ENCODE measurements at places on chromosomes 13 and 19.

DNA sequence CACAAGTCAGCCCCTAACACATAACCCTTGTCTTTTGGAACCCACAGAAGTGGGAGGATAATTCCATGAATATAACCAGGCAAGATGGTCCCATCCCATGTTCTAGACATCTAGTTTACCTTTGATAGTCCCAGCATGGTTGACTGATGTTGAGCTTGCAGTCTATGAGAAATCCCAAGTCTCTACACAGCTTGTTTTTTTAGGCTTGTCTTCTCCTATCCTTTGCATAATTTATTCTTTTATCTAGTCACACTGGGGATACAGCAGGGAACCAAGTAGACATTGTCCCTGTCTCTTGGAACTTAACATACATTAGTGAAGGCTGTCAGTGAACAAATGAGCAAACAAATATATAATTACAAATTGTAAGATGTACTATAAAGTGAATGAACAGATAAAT, 19.6 kb upstream of the FRY start:
- no peak for DNase-seq

GRCh38 chr13:25249001-25249543, 38.2 kb downstream of the MTMR6 start:
- DNase-seq = peak; percentile 52

GRCh38 chr13:93775507-93776108, 549.0 kb downstream of the GPC6 start:
- DNase-seq = no peak

DNA sequence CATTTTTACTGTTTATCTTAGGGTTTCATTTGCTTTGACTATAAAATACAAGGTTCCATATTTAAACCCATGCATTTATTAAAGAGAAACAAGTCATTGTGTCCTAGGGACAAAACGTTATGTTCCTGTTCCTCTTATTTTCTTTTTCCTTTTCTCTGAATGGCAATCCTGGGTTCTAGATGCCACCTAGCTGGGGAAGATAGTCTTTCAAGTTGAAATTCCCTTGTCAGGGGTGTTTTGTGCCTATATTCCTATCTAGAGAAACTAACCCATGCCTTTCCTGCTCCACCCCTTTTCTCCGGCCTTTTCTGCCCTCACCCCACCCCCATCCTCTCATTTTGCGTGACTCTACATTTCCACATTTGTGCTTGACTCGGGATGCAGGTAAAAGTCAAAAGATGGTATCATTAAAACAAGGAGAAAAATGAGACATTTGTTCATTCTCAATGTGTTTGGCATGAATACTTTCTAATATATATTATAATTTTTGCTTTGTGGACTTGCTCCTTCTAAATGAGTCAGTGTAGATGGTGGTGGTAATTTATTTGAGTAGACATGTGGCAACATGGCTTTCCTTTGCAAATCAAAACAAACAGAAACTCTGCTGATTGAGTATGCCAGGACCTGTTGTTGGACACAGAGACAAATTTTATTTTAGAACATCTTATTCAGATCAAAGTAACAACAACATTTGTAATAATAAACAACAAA, 26.8 kb upstream of the STARD13 start:
- no peak for DNase-seq

DNA sequence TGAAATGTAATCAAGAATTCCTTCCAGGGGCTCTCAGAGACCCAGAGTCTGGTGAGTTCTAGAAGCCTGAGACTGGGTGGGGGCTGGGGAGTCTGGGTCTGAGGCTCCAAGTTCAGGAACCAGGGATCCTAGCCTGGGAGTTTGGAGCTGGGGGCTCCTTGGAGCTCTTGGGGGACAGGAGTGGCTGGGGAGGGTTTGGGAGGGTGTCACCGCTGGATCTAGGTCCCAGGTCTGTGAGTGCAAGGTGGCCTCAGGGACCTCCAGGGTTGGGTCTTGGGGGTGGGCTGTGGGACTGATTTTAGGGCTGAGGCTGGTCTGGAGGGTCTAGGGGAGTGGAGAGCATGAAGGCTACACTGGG, 1.1 kb downstream of the SYCN start:
- DNase-seq = no peak

- DNase-seq = no peak
Measured at GRCh38 chr19:5268801-5269200, 71.8 kb downstream of the PTPRS start.

GRCh38 chr13:85367887-85368286, 431.3 kb downstream of the SLITRK6 start:
- DNase-seq = no peak

DNA sequence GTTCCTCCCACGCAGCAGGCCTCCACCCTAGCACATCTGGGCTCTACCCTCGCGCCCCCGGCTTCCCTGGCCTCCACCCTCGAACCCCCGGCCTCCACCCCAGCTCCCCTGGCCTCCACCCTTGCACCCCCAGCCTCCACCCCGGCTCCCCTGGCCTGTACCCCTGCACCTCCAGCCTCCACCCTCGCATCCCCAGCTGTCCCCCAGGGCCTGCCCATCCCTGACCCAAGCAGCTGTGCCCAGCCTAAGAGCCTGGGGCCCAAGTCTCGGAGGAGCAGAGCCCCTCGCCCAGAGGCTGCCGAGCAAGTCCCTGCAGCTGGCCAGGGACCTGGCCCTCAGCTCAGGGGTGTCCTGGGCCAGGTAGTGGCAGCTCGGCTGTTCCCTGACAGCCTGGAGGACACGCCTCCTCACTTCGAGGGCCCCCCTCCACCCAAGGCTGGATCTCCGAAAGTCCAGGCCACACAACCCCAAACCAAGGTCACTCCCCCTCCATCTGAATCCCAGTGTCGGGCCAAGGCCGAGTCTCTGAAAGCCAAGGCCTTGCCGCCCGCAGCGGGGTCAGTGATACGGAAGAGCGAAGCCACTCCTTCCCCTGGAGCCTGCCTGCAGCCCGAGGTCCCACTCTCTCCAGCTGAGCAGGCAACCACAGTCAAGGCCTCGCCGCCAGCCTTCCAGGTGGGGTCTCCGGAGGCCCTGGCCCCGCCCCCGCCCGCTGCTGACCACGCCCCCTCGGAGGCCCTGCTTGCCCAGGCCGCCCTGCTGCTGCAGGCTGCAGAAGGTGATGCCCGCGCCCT, 7.9 kb upstream of the ARHGAP33 start:
- DNase-seq = no peak

DNA sequence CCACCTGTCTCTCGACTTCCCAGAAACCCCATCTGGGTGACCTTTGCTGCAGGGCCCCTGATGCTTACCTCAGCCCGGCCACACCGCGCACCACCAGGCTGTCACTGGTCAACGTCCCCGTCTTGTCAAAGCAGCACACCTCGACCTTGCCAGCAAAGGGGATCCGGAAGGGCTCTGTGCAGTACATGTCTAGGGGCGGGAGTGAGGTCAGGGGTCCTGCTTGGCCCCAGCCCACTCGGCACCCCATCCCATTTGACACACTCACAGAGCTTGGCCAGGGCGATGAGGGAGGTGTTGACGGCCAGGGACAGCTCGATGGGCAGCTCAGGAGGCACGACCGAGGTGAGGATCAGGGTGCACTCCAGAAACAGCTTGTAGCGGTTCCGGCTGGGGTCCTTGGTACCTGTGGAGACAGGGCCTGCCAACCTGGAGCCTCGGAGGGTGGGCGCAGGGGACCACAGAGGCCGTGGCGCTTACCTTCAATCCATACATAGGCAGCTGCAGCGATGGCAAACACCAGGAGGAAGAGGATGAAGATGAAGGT, 8.4 kb downstream of the ATP13A1 start:
- DNase-seq = no peak

GRCh38 chr19:7975037-7975436, 30.4 kb downstream of the ELAVL1 start:
- no peak for DNase-seq

DNA sequence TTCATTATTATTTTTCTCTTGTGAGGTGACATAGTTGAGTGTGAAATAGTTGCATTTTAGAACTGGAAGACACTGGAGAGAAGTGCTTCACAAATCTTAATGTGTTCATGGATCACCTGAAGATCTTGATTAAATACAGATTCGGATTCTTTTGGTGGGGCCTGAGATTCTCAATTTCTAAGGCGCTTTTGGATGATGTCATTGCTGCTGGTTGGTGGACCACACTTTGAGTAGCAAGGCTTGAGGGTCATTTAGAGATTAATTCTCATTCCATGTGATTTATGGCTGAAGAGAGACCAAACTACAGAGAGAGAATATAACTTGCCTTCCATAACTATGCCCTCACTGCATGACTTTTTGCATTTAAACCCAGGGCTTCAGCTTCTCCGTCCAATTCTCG, 27.2 kb downstream of the CEACAM8 start:
- DNase-seq = no peak

- no peak for DNase-seq
Measured at GRCh38 chr19:7985481-7985911, 19.9 kb downstream of the ELAVL1 start.

GRCh38 chr13:42348576-42348975, 76.6 kb downstream of the AKAP11 start:
- no peak for DNase-seq

GRCh38 chr19:6778386-6778785, 5.9 kb downstream of the VAV1 start:
- DNase-seq = no peak

GRCh38 chr19:39506944-39507714, 7.8 kb upstream of the SELENOV start:
- DNase-seq = peak; percentile 43

- DNase-seq = no peak
Measured at GRCh38 chr13:52599848-52600603, 42.2 kb upstream of the HNRNPA1L2 start.

GRCh38 chr13:77919921-77920294, 1.3 kb upstream of the EDNRB start:
- no peak for DNase-seq

DNA sequence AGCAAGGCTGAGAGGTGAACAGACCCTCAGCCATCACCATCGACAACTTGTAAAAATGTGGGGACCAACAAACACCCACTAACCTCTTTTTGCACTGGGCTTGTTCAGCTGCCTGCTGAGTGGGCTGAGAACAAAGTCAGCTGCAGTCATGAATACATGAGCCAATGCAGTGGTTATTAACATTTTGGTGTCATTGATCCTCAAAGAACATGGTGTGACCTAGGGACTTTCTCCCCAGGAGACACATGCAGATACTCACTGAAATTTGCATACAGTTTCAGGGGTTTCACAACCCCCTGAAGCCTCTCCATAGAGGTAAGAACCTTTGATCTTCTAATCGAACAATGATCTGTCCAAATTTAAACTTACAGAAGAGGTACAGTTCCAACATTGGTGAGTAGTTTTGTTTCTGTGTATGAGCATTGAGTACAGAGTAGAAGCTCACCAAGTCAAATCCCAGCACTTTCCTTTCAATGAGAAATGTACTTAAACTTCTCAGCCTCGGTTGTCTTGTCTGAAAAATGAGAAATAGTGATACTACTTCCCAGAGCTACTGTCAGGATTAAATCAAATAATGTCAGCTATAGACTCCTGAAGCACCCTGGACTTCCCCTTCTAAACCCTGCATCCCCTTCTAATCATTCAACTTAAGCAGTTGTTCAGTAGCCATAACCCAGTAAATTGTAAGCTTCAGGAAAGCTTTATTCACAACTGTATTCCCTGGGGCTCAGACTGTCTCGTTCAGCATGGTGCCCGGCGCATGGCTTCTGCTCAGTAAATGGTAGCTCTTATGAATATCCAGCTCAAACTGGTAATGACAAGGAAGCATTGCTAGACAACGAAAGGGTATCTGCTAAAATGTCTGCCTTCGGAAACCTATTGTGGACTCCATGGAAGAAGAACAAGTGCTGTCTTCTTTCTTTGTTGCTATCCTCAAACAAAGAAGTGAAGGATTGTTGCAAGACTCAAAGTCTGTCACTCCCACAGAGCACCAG, 148.7 kb downstream of the FOXO1 start:
- DNase-seq = no peak

DNA sequence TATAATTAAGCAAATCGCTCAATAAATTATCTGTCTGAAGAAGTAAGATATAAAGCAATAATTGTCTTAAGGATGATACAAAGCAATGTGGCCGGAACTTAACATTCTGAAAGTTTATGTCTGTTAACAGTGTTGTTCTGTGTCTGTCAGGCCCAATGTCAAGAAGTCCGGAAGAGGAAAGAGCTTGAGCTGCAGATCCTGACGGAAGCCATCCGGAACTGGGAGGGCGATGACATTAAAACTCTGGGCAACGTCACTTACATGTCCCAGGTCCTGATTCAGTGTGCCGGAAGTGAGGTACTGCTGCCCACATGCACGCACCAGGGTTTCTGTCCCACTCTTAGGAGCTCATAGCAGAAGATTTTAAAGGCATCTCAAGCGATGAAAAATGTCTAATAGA, 45.1 kb upstream of the TEX29 start:
- DNase-seq = no peak

- DNase-seq = no peak
Measured at GRCh38 chr13:111541345-111541744, 220.9 kb downstream of the TEX29 start.

DNA sequence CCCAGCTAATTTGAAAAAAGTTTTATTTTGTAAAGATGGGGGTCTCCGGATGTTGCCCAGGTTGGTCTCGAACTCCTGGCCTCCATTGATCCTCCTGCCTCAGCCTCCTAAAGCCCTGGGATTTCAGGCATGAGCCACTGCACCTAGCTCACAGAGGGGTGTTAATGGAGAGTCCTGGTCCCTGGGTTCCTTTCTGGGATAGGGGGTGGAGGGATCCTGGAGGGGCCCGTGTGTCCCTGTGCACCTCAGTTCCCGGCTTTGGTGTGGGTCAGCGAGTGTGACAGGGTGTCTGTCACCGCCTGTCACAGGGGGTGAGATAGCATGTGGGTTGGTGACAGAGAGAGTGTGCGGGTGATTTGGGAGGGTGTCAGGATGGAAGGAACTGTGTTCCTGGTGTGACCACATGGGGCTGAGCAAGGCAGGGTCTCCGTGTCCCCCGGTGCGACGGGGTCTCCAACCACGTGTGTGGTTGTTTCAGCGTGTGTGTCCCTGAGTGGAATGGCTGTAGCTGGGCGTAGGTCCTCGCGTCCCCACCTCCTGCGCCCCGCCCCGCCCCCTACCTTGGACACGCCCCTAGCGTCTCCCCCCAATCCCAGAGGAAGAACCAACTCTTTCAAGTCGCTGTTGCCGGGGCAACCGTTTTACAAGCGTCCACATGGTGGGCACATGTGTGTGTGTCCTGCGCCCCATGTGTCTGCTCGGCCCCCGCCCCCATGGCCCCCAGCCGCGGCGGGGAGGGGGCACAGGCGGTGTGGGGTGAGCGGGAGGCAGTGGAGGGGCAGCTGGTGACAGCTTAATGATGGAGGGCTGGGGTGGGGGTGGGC, 2.9 kb upstream of the NRTN start:
- DNase-seq = peak; percentile 79

DNA sequence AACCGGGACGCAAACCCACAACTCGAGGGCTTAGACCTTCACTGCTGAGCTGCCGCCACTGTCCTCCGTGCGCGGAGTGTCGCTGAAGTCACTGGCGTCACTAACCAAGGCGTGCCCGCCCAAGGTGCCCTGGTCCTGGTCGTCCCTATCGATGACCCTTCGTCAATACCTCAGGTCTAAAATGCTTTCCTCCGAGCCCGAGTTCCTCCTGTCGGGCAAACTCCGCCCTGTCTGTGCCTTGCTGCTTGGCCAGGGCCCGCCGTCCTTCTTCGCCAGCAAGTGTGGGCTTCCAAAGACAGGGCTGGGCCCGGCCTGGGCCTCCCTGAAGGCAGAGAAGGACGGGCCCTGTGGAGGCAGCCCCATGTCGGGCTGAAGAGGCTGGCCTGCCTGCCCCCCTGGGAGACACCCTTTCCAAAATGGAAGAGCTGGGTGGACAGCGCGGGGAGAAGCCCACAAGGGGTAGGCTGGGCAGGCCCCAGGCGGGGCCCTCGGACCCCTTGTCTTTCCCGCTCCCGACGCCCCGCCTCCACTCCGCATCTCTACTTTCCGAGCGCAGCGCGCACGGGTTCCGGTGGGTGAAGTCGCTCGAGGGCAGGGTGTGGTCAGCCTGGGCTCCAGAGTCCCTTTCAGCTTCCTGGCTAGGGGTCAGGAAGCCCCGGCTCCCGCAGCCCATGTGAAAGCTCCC, 13.4 kb downstream of the RB1 start:
- DNase-seq = no peak

All from NCI-H524 treated with DMSO at 0.1 percent for 48 hours (cell line).